ENCODE measurements at places on chromosomes 5 and 9. TPM values are rescaled to one million over a fixed set of nuclear protein-coding genes. Genes with fewer than 3 reads are reported as not detected.
A peak's percentile ranks its signal among the peaks of the same experiment; 100 is the strongest.

OBP2B gene
- total RNA-seq = not detected

ANKRD31 gene
- 0.39 TPM for total RNA-seq

- DNase-seq = peak; percentile 14
Observed at GRCh38 chr5:41925555-41925951, 472 bp downstream of the FBXO4 start.

- no peak for DNase-seq
Observed at GRCh38 chr5:132099905-132100304, 26.3 kb downstream of the CSF2 start.

- DNase-seq = no peak
Observed at GRCh38 chr9:87611776-87612175, 114.1 kb downstream of the DAPK1 start.

FOXD4L5 gene
- total RNA-seq = 0.34 TPM

DNA sequence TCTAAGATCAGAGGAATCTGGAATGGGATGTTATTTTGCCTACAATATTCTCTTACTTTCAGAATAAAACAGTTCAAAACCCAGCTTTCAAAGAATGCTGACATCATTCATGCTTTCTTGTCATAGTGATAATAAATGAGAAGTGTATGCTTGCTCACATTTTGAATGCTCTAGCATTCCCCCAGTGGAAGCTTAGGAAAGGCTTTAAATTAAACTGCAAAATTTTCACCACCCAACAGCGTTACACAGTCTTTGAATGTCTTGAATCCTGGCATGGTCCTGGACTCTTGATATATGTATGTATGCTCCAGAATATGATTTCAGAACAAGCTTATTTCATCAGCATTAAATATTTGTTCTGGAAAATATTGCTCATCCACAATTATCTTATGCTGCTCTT is 964.3 kb upstream of the NUDT12 start:
- DNase-seq = no peak

SOX30 gene
- total RNA-seq = not detected

DNA sequence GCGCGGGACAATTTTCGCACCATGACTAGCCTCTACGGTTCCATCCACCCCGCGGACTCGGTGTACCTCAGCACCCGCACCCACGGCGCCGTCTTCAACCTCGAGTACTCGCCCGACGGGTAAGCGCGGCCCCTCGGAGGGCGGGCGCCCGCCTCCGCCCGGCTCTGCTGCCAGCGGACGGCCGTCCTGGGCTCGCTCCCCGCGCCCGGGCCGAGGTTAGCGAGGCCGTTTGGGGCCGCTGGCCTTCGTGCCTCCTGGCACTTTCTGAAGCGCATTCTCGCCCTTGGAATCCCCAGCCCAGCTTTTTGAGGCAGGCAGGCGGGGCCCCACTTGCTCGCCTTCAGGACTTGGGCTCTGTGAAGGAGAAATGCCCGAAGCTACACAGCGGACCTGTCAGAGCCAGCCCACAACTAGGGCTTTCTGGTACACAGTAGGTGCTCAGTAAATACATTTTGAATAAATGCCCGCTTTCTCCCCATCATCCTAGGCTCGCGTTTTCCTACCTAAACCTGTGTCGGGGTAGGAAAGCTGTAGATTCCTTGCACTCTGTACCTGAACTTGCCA is 772 bp downstream of the DCAF10 start:
- no peak for DNase-seq

GRCh38 chr5:167339205-167339604 is 952.2 kb upstream of the WWC1 start:
- no peak for DNase-seq

DNA sequence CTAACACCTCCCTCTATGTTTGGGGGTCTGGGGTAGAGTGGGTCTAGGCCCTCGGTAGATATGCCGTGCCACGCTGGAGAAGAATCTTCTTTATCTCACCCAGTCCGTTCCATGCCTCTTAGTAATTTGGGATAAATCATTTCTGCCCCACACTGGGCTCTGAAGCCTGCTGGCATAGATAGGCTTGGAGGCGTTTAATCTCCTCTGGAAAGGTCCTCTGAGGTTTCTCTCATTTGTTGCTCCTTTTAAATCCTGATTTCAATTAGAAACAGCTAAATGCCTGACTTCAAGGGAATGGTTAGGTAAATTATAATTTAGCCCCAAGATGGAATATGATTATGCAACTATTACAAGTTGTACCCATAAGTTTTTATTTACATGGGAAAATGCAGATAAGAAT is 57.8 kb upstream of the AKNA start:
- no peak for DNase-seq

- no peak for DNase-seq
Observed at GRCh38 chr5:53542926-53543325, 17.5 kb upstream of the NDUFS4 start.

GRCh38 chr5:151709109-151709735 is 22.5 kb upstream of the SPARC start:
- DNase-seq = no peak

GRCh38 chr9:125119643-125120286 is 23.6 kb downstream of the SCAI start:
- no peak for DNase-seq

ENTPD2 gene
- not detected for total RNA-seq
